ENCODE measurements at places on chromosomes 6 and 20.
A peak's percentile ranks its signal among the peaks of the same experiment; 100 is the strongest.

- DNase-seq = no peak
Observed at GRCh38 chr6:127205036-127205435, 61.6 kb upstream of the RNF146 start.

DNA sequence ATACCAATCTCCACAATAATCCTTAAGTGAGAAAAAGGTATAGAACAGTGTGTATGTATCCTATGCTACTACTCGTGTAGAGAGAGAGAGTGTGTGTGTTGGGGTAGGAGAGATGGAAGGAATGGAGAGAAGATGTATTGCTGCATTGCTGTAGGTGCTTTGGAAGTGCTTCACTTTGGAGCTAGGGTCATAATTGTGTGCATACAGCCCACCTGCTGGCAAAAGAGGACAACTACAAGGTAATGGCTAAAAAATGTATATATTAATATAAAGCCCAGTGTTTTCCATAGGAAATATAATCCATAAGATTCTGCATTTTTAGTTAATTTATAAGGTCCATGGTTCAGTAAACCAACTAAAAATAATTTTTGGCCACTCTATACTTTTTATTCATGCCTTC lies 36.1 kb downstream of the SERAC1 start:
- peak; percentile 18 for DNase-seq

GRCh38 chr6:7960141-7960540 lies 49.6 kb upstream of the TXNDC5 start:
- DNase-seq = no peak

DNA sequence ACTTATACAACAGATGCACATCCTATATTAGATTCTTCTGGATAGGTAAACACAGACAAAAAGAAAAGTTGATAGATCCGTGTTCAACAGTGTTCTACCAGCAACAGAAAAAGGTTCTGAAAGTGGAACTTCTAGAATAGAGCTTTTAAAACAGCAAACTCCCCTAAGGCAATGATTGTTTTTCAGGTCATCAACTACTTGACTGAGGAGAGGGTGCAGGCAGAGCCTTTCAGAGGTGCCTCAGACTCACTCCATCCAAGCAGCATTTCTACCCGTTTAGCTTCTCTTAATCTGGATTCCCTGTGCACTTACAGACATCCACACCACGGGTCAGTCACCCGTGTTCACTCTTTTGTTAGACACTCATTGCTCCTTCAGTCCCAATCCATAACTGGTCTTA lies 28.9 kb downstream of the FYN start:
- no peak for DNase-seq

- no peak for DNase-seq
Observed at GRCh38 chr20:20206788-20207187, 154.5 kb downstream of the CFAP61 start.

GRCh38 chr6:111808493-111808892 lies 64.8 kb downstream of the FYN start:
- DNase-seq = no peak

DNA sequence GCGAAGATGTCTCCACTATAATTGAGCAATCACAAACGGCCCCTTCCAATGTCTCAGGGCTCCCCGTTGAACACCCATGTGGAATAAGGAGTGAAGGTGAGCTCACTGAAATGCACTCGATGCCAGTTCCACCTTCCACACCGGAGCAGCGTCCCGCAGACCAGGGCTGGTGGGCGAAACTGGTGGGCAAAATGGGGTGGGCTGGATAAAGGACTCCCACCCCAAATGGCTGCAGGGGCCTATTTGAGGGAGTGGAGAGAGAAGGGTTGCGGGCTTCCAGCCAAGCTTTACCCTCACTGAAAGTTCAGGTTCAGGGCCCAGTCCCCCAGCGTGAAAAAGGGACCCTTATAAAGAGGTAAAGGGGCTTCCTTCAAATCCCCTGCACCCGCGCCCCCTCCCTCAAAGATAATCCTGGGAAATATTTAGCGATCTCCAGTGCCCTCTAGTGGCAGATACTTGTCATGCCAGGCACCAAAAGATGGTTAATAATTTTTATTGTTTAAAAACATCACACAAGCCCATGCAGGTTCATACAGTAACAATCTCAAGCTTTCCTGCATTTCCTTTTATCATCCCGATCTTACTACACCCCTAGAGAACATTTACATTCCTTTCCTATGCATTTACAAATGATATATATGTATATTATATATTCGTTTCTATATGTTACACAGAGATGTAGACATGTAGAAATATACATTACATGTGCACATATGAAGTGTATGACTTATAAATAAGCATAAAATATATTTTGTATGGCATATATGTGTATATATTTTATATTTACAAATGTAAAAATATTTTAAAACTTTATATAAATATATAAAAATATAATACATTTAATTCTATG lies 58.2 kb upstream of the NKX2-2 start:
- DNase-seq = peak; percentile 13

DNA sequence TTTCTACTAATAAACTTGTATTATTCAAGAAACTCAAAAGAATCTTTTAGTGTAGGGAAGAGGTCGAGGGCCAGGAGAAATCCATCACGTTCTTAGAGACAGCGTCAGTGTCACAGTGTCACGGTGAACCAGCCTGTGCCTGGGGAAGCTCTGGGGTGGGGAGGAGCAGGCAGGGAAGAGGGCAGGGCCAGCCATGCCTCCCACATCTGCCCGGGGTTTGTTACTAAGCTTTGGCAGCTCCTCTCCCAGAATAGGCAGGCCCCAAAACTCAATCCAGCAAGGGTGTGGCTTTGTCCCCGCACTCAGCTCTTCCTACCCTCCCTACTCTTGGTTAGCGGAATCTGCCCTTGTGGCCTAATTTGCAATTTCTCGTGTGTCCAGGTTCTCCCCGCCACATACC lies 72.9 kb downstream of the TCP11 start:
- no peak for DNase-seq

GRCh38 chr6:83169511-83169910 lies 23.6 kb downstream of the PGM3 start:
- DNase-seq = no peak

GRCh38 chr6:128156321-128157111 lies 255.7 kb upstream of the THEMIS start:
- no peak for DNase-seq

DNA sequence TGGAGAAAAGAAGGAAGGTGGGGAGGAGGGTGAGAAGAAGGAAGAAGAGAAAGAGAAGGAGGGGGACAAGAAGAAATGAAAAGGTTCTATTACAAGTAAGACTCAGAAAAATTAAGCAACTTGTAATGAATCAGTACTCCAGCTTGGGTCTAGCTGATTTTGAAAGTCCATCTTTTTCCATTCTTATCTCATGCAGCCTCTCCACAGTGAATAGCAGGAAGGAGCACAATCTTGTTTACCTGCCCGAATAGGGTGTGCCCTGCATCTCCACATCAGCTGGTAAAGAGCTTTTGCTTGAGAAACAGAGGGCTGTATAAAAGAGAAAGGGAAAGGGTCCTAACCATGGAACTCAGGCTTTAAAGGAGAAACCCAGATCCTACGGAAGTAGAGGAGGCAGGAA lies 348.8 kb downstream of the TPBG start:
- no peak for DNase-seq

DNA sequence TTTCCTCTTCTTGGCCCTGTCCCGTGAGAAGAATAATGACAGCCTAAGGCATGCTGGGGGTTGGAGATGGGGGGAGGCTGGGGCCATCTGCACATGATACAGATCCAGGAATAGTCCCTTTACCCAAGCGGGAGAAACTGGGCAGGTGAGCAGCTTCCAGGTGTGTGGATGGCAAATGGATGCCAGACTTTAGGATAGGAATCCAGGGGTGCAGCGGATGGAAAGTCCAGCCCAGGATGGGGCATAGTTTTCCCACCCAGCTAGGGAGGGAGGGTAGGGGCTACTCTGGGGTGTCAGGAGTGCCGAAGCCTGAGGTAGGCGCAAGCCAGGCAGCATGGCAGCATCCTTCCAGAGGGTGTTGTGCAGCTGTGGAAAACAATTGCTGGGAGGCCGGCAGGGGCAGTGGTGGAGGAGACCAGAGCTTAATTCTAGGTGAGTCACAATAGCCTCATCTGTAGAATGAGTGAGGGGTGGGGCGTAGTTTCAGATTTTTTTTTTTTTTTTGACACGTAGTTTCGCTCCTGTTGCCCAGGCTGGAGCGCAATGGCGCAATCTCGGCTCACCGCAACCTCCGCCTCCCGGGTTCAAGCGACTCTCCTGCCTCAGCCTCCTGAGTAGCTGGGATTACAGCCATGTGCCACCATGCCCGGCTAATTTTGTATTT lies 15.4 kb upstream of the FAM110A start:
- DNase-seq = no peak

GRCh38 chr20:22723659-22724058 lies 139.3 kb upstream of the FOXA2 start:
- peak; percentile 22 for DNase-seq

- no peak for DNase-seq
Observed at GRCh38 chr20:59158673-59159072, 4.9 kb upstream of the ZNF831 start.

- DNase-seq = no peak
Observed at GRCh38 chr6:124434421-124434820, 527.8 kb upstream of the RNF217 start.

- no peak for DNase-seq
Observed at GRCh38 chr6:143399176-143399575, 51.3 kb downstream of the ADAT2 start.

DNA sequence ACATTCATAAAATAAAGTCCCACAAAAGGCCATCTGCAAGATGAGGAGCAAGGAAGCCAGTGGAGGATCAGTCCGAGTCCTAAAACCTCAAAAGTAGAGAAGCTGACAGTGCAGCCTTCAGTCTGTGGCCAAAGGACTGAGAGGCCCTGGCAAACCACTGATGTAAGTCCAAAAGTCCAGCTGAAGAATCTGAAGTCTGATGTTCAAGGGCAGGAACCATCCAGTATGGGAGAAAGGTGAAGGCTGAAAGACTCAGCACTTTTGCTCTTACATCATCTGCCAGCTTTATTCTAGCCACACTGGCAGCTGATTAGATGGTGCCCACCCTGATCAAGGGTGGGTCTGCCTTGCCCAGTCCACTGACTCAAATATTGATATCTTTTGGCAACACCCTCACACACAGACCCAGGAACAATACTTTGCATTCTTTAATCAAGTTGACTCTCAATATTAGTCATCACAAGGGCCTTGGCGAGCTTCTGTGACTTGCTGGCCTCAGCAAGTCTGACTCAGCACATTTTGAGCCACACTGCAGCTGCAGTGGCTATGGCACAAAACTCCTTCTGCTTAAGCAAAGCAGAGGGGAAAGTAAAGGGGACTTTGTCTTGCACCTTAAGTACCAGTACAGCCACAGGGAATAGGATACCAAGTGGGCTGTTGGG lies 1370.3 kb upstream of the CITED2 start:
- no peak for DNase-seq

DNA sequence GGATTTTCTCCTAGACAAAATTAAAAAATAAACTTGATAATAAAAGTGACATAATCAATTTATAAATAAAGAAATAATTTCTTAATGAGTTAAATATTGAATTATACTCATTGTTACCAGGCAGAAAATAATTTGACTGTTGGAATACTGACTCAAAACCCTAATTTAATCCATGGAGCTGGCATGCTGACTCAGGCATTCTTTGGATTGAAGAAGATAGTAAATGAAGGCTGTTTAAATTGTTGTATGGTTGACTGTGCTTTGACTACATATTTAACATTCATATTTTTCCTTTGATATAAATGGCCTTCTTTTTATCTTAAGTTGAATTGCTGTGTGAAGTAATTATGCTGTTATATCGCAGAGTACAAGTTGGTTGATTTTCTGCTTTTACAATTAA lies 11.7 kb downstream of the MANEA start:
- DNase-seq = no peak

GRCh38 chr20:16821211-16822089 lies 73.3 kb downstream of the OTOR start:
- peak; percentile 34 for DNase-seq

GRCh38 chr6:32483968-32484613 lies 44.4 kb downstream of the HLA-DRA start:
- DNase-seq = no peak

GRCh38 chr6:83952830-83953229 lies 80.7 kb upstream of the MRAP2 start:
- no peak for DNase-seq

DNA sequence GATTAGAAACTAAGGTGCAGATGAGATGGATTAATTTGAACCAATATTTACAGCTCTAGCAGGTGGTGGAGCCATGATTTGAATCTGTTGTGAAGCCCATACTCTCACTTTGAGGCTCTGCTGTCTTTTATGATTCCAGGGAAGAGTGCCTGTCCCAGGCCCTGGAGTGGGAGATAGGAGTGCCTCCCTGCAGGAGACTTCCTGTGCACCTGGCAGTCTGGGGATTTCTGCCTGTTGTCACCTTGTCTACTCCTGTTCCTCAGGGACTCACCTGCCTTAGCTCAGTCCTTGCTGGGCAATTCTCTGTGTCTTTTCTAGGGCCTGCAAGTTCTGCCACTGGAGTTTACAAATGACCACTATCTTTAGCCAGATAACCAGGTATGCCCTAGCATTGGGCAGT lies 46.3 kb downstream of the SCAND1 start:
- no peak for DNase-seq

GRCh38 chr6:96631248-96631647 lies 68.3 kb downstream of the FHL5 start:
- DNase-seq = no peak

DNA sequence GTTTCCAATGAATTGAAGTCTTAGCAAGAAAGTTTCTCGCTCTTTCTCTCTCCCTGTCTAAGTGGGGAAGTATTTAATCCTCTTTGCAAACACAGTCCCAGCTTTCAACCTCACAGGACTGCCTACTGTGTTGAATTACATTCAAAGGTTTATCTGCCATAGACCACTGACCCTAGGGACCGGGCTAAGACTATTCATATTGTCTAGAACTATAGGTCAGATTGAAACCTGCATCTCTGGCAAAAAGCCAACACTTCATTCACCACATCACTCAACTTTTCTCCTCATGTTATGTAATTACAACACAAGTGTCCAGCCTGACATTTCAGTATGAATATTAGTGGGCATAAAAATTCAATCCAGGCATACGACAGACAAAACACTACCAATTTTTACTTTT lies 314.7 kb upstream of the RSPO3 start:
- no peak for DNase-seq

GRCh38 chr6:51619042-51619799 lies 468.2 kb downstream of the PKHD1 start:
- DNase-seq = no peak

DNA sequence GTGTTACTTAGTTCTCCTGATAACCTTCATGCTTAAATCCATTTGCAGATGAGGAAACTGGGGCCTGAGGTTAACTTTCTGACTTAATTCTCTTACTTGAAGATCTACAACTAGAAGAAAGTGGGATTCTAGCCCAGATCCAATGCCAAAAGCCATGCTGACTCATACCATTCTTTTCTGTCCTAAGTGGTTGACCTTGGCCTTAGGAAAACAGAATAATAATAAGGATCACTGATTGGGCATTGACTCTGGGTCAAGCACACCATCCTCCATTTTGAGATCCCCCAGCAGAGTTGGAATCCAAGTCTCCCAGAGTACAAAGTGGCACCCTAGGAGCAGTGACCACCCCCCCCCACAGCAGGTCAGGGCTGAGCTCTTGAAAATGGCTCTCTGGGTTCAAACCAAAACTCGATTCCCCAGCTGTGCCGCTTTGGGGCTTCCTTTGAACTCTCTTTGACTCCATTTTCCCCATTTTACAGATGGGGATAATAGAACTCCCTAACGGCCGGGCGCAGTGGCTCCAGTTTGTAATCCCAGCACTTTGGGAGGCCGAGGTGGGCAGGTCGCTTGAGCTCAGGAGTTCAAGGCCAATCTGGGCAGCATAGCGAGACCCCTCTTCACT lies 12.8 kb upstream of the ZNF217 start:
- DNase-seq = peak; percentile 87
